ENCODE measurements at places on chromosomes 5 and 9.

DNA sequence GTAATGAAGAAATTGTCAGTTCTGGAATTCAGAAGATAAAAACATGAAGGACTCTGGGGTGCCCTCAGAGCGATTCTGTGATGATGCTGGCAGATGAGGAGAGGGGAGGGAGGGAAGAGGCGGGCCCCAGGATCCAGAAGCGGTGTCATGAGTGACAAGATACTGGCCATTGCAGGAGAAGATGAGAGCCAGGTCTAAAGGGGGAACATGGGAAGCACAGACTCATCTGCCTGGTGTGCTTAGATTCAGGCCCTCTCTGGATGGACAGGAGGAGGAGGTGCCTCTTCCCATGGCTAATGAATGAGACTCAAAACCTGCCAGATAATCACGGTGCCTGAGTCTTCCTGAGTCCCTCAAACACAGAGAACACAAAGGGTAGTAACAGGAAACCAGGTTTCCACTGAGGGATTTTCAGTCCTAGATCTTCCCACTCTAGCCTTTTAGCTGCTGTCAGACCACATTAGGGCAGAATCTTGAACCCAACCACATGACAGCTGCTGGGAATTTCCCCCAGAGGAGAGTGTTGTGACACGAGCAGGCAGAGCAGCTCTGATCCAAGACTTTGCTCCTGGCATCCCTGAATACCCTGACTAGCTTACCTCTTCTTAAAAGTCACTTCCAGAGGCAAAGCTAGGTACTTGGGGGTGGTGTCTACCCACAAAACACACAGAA, 28.2 kb upstream of the HSPA9 start:
- DNase-seq, result no peak

- DNase-seq, result peak; percentile 36
Measured at GRCh38 chr5:14767735-14768507, 103.4 kb downstream of the OTULIN start.

DNA sequence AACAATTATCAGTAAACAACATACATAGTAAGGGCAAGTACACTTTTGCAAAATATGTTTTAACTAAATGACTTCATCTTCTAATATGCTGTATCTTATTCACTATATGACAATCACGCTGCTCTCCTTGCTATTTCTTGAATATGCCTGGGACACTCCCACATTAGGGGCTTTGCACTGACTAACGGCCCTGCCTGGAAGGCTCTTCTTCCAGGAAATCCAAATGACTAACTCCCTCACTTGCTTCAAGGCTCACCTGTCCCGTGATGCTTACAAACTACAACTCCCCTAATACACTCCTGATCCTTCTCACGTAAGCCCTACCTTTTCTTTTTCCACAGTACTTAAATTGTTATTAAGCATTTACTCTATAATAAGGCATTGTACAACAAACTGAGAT, 10.6 kb downstream of the ERP44 start:
- DNase-seq, result peak; percentile 22

- no peak for DNase-seq
Measured at GRCh38 chr5:87898574-87898973, 370.1 kb downstream of the TMEM161B start.

DNA sequence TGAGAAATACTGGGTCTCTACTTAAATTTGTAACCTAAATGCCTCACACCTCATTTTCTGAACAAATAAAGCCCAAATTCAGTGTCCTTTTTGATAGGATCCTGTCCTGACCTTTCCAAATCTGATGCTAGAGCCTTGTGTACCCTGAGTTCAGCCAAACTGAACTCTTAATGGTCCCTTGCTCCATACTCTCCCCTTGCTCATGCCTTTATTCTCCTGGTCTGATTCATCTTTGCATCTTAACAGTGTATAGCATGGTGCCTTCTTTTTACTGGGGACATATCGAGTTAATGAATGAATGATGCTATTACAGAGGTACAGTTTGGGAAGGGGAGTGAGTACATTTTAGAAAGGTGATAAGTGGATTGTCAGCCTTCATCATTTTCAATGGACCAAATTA, 9.2 kb downstream of the NSD1 start:
- DNase-seq, result no peak

GRCh38 chr5:143063175-143063970, 293.2 kb downstream of the ARHGAP26 start:
- DNase-seq, result no peak

Data from CD4-positive, alpha-beta T cell treated with Interleukin-4 for 4 hours (primary cell).